ENCODE measurements at places on chromosomes 2 and 18.

GRCh38 chr18:69414184-69414583 lies 13.5 kb downstream of the DOK6 start:
- DNase-seq, result no peak

- DNase-seq, result no peak
Measured at GRCh38 chr2:74000666-74001065, 16.0 kb downstream of the TET3 start.

DNA sequence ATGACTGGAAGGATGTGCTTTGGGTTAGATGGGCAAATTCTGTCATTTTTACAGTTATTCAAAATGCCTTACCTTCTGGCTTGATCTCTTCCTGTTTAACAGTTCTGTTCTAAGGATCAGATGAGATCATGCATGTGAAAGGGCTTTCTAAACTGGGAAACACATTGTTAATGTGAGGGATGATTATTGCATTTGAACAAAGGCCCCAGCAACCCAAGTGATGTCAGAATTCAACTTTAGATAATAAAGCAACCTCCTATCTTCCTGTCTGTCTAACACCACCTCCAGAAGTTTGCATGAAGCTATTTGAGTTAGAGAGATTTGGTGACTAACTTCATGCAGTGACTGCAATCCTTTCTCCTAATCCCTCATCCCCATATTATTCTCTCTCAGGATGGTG lies 77.8 kb upstream of the B3GNT2 start:
- DNase-seq, result no peak

DNA sequence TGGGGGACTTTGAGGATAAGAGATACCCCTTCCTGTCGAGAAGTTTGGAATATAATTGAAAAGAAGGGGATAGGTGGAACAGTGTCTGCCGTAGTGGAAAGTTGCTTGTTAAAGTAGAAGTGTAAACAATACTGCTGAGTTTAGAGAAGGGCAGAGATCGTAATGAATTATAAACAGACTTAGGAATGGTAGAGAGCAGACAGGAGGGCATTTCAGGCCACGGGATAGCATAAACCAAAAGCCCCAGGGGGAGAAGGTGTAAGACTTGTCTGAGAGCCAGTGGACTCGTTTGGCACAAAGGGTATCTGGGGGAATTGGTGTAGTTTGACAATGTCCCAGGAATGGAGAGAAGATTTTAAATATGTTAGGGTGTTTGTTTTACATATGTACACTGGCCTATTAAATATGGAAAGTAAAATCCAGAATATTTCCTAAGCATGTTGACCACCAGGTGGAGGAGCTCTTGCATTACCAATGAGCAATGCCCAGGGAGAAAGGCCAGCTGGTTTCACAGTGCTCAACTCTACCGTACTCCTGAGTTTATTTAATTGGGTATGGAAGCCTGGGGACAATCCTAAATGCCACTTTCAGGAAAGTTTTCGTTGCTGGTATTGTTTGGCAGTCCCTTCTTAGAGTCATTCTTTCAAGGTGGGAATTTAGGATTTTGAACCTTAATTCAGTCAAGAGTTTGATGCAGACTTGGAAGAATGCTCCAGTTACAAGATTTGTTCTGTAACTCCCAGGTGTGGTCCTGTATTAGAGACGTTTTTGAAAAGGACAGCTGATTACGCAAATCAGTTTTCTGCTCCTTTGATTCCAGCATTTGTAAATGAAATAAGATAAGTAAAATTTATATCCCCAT lies 7.5 kb downstream of the COPS8 start:
- DNase-seq, result no peak

GRCh38 chr18:56488739-56489138 lies 149.7 kb downstream of the TXNL1 start:
- no peak for DNase-seq

DNA sequence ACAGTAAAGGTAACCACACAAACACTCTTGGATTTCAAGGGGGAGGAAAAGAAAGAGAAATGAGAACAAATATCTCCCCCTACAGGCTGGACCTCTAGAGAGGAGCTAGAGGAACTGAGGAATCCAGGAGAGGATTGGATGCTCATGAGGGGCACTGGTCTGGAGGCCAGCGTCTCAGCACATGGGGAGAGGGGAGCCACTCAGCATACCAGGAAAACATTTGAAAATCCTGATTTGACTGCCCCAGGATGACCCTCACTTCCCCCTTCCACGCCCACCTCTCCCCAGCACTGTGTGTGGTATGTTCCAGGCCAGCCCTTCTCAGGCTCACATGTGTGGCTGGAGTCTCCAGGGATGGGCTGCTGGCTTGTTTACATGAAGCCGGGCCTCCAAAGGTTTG lies 396.8 kb upstream of the ID2 start:
- DNase-seq, result no peak

GRCh38 chr2:18398833-18399232 lies 161.6 kb downstream of the RDH14 start:
- no peak for DNase-seq

GRCh38 chr2:237380768-237381167 lies 33.2 kb downstream of the COL6A3 start:
- no peak for DNase-seq

DNA sequence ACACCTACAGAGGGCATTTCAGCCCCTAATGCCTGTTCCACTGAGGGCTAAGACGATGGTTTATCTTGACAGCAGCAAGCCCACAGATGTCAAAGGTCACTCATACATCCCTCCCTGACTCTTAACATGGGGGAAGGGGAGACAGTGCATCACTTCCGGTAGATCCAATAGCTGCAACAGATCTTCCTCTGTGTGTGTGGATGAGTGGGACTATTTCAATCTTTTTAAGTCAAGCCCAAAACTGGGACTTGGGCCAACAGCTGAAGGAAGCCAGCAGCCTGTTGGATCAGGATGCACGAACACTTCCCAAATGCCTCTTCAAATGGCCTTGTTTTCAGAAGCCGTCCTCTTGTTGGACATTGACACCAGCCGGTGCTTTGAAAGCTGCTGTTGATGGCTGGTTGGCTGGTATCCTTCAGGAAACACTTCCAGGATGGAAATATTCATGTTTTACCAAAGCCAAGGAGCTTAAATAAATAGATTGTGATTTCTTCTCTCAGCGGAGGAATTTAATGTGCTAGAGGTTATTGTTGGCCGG lies 59.2 kb downstream of the IL1R2 start:
- DNase-seq, result no peak

DNA sequence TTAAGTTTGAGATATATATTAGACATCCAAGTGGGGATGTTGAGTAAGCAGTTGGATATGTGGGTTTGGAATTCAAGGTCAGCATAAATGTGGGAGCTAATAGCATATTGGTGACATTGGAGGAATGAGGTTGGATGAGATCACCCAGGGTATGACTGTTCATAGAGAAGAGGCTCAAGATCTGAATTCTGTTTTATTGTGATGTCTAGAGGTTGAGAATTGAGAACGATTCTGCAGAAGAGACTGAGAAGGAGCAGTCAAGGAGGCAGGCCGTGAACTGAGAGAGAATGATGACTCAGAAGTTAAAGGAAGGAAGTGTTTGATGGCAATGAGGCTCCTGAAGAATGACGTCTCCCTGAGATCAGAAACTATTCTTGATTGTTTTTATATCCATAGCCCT lies 5.9 kb downstream of the SERPINB11 start:
- DNase-seq, result no peak

- no peak for DNase-seq
Measured at GRCh38 chr2:24538720-24539119, 47.7 kb downstream of the NCOA1 start.

DNA sequence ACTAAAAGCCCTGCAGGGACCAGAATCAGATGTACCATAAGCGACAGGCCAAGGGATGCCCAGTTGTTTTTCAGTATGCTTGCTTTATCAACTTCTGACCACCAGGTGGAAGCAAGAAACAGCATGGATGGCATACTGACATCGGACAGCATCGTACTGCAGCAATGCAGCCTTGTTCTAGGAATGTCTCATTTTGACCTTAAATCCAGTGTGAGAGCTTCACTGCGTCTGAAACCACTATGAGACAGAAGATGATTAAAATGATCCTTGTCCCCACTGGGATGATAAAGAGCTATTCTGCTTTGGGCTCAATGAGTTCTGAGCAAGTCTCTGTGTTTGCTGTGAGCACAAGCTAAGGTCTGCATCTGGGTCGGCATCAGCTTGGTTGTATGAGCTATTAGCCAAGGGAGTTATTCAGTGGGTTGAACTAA lies 54.3 kb downstream of the CDK15 start:
- no peak for DNase-seq

GRCh38 chr2:29475499-29475898 lies 360.3 kb downstream of the CLIP4 start:
- no peak for DNase-seq

- no peak for DNase-seq
Measured at GRCh38 chr2:23565374-23565773, 180.4 kb downstream of the KLHL29 start.

GRCh38 chr18:3405713-3406112 lies 44.3 kb upstream of the TGIF1 start:
- DNase-seq, result no peak

DNA sequence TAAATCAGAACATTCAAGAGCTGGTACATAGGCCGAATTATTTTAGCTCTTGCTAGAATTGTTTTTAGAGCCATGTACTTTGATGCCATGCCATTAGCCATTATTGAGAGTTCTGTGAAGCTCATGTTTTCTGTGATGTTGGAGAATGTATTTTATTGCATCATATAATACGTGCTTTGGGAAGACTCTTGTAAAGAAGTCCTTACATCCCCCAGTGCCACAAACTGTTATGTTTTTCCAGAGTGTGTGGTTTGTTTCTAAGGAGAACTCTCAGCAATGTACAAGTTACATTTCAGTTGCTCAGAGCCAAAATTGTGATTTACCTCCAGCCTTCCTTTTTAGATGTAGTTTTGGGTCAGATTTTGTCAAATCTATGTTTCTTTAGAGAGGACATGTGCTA lies 148.6 kb downstream of the HAUS1 start:
- no peak for DNase-seq

GRCh38 chr2:4791488-4791887 lies 900.7 kb upstream of the SOX11 start:
- DNase-seq, result no peak

DNA sequence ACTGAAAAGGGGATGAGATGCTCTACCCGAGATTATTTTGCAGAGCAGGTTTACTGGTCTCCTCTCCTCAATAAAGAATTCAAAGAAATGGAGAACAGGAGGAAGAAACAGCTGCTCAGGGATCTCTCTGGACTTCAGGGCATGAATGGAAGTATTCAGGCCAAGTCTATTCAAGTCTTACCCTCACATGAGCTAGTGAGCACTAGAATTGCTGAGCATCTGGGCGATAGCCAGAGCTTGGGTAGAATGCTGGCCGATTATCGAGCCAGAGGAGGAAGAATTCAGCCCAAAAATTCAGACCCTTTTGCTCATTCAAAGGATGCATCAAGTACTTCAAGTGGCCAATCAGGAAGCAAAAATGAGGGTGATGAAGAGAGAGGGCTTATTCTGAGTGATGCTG lies 60.0 kb downstream of the PIKFYVE start:
- no peak for DNase-seq

- no peak for DNase-seq
Measured at GRCh38 chr2:224570328-224570993, 14.7 kb downstream of the CUL3 start.

- no peak for DNase-seq
Measured at GRCh38 chr2:153808679-153809078, 63.0 kb upstream of the GALNT13 start.

- DNase-seq, result no peak
Measured at GRCh38 chr18:46427216-46427995, 229.6 kb downstream of the LOXHD1 start.

- no peak for DNase-seq
Measured at GRCh38 chr2:236664136-236664535, 94.5 kb downstream of the ACKR3 start.

- no peak for DNase-seq
Measured at GRCh38 chr18:8571399-8571798, 37.8 kb upstream of the RAB12 start.

- DNase-seq, result no peak
Measured at GRCh38 chr18:50372743-50373142, 2.1 kb upstream of the SKA1 start.

DNA sequence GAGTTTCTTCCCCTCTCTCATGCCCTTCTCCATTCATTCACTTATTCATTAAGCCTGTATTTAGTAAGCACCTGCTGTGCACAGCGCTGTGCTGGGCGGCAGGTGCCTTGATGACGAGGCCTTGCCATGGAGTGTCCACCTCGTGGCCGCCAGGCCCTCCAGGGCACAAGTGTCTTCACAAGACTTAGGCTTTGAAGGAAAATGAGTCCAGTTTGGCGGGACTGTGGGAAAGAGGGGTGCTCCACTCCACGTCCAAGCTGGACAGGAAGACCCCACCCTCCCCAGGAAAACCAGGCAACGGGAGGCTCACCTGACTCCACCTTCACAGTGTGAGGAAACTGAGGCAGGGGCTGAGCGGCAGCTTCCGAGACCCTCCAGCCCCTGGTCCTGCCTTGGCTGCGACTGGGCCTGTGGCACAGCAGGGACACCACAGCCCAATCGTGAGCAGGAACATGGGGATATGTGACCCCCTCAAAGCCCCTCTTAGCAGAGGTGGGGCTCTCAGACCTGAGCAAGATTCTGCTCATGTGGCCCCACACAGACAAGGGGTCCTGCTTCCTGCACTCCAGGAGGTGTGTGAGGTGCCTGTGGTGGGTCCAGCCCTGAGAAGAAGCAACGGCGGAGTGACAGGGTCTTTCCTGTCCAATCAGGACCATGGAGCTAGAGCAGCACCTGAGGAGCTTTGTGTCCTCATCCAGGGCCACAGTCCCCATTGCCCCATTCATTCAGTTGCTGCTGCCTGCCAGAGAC lies 110.3 kb upstream of the ODC1 start:
- no peak for DNase-seq

- DNase-seq, result no peak
Measured at GRCh38 chr2:48207201-48207641, 300.9 kb upstream of the FBXO11 start.

DNA sequence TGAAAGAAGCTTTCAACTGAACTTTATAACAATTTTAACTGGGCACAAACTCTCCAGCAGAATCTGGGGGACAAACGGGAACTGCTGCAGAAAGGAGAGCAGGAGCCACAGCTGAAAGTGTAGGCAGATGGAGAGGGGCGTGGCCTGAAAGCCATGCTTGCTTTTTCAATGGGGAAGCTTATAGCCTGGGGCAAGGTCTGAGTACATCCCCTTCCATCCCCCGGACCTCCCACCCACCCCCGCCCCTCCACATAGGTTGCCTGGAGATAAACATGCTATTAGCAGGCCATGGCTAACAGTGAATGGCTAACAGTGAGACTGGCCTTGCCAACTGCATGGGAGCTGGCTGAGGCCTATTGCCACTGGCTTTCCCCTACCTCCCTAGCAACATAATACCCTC lies 317.9 kb upstream of the TANK start:
- no peak for DNase-seq

DNA sequence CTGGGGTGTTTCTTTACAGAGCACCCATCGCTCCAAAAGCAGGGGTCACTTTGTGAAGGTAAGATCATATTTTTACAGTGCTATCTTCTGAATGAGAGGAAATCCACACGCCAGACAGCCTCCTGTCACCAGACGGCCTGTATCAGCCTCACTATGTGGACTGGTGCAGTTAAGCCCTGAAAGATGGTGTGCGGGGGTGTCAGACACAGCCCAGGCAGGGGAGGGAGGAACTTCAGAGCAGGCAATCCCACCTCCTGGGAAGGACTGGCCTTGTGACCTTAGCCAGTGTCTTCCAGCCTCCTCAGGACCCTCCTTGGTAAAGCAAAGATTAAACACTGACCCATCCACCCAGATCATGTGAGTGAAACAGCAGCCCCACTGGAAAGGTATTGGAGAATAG lies 249.4 kb upstream of the CTAGE1 start:
- no peak for DNase-seq

GRCh38 chr2:112699984-112700667 lies 20.7 kb upstream of the NT5DC4 start:
- no peak for DNase-seq

GRCh38 chr2:203631068-203631757 lies 75.2 kb upstream of the CD28 start:
- DNase-seq, result no peak
